ENCODE measurements at places on chromosomes 1 and 21.

DNA sequence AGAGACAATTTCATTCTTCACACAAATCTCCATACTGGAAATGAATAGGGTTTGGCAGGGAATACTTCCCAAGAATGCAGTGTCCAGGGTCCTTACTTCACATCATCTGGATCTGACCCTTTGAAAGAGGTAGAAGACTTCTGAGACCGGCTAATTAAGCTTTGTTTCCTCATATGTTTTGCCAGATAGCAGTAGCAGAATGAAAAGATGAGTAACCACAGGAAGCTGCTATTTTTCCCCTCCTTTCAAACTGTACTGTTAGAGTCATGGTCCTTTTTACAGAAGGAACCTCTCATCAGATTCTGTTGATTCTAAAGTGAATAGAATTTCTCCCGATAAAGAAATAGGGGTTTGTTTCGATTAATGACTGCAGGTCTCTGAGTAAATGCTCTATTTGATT, 1.4 kb upstream of the OLFML3 start:
- no peak for DNase-seq

DNA sequence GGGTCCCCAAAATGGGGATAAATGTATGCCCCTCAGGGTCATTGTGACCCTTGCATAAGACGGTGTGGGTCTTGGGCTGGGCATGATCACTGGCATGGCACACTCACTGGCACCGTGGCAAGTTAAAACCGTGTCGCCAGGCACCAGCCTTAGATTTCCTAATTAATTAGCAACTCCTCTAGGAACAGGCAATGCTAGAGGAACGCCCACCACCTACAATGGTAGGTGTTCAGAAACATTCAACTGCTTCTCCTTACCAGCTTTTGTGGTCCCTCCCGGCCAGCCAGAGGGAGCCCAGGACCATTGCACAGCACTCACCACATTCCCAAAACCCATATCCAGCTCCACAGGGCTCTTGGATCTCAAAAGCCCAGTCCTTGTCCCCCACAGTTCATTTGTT, 36.4 kb downstream of the EPHA2 start:
- DNase-seq, result no peak

DNA sequence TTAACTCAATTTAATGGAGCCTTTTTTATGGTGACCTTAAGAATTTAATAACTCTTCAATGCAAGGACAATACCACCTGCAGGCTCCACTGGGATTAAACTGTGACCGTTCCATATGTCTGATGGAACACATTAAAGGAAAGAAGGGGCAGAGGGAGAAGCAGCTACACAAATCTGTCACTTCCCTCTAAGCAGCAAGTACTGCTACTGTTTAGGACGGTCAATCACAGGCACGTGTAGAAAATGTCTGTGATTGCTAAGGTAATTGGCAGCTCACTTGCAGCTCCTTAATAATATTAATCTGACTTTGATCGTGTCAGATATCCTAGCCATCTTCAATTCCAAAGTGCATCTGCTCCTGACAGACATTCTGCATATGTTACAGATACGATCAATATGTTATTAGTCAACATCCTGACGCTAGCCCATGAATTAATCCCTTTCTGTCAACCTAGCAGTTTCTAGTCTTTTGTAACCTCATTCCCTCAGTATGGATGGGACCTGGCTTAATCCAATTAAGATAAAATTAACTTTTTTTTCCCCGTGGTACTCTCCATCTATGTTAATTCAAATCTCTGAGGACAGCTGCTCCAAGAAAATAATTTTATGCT, 1012.4 kb downstream of the AMY1C start:
- DNase-seq, result no peak

DNA sequence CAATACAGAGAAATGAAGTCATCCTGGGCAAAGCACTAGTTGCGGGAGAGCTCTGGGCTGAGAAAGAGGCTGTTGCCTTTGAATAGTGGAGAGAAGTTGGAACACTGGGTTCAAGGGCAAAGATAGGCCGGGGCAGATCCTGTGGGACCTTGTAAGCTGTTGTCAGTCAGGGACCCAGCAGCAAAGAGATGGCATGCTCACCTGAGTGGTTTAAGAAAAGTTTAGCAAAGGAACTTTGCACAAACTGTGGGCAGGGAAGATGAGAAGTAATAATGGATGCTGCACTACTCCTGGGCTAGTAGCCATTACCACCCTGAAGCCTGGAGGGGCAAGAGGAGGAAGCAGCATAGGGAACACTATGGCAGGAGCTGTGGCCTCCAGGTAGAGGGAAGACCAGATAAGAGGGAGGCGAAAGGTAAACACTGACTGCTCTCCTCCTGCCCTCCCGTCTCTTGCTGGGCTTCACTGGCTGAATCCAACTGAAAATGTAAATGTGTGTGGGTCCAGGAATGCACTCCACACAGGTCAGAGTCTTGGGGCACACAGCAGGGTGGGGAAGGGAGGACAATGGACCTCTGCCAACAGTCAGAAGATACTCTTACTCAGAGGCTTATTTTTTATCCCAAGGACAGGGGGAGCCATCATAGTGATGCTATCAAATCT, 129.2 kb downstream of the PLPP3 start:
- DNase-seq, result no peak

- no peak for DNase-seq
Measured at GRCh38 chr1:205270764-205271163, 43.0 kb downstream of the TMCC2 start.

DNA sequence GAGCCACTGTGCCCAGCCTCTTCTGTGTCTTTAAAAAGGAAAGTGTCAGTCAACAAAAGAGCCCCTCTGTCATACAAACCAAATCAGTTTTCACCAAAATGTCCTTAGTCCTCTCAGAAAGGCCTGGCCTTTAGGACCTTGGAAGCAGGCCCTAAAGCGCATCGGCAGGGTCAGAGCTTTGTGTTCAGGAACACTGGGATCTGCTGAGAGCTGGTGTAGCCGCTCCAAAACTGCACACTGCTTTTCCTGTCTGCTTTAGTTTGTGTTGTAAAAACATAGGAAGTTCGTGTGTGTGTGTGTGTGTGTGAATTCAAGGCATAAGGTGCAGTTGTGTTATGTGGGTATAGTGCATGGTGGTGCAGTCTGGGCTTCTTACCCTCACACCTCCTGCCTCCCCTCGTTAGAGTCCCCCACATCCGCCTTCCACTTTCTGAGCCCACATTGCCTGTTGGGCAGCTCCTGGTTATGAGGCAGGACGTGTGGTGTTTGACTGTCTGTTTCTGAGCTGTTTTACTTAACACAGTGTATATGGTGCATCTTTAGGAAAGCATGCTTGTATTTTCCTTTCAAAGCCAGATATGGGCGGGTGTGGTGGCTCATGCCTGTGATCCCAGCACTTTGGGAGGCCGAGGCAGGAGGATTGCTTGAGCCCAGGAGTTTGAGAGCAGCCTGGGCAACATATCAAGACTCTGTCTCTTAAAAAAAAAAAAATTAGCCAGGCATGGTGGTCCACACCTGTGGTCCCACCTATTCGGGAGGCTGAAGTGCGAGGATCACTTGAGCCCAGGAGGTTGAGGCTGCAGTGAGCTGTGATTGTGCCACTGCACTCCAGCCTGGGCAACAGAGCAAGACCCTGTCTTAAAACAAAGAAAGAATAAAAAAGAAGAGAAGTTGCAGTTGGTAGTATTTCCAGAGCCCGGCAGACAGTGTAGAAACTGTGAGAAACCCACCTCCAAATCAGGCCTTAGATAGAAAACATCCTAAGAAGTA, 12.4 kb downstream of the IBA57 start:
- DNase-seq, result no peak

- no peak for DNase-seq
Measured at GRCh38 chr1:68600049-68600661, 103.3 kb upstream of the DEPDC1 start.

- DNase-seq, result no peak
Measured at GRCh38 chr1:204102739-204103430, 30.0 kb downstream of the SOX13 start.

DNA sequence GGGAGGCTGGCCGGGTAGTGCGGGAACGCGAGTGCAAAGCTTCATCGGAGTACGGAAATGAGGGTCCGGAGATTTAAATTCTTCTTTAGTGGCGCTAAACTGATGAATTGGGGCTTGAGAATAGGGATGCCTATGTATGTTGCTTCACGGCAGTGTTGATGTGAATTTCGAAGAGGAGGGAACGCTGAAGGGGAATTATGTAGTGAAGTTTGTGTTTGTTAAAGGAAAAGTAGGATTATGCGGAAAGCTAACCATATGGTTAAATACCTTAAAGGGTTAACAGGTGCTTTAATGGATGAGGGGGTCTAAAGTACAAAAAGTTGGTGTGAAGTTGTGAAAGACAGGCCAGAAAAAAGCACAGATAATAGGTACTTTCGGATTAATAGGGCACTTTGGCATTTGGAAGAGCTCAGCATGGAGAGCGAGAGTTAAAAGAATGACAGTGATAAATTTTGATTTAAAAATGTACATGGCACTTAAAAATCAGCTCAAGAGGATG, 1.4 kb downstream of the HS2ST1 start:
- DNase-seq, result no peak

- no peak for DNase-seq
Measured at GRCh38 chr1:44534771-44535170, 129.7 kb downstream of the RNF220 start.

- DNase-seq, result no peak
Measured at GRCh38 chr1:215045698-215046308, 36.7 kb upstream of the KCNK2 start.

GRCh38 chr1:170498876-170499275, 33.1 kb upstream of the GORAB start:
- DNase-seq, result no peak

GRCh38 chr1:204931313-204931712, 60.7 kb downstream of the NFASC start:
- DNase-seq, result no peak

- DNase-seq, result no peak
Measured at GRCh38 chr1:152932170-152932811, 14.7 kb upstream of the SPRR5 start.

GRCh38 chr1:230083746-230084407, 16.8 kb downstream of the GALNT2 start:
- DNase-seq, result no peak

GRCh38 chr1:155207806-155208540, at the start of gene THBS3:
THBS3 (minus strand) TSS chr1:155207897; CDS start chr1:155207876, 21 bp downstream.
- no peak for DNase-seq

GRCh38 chr1:153478692-153479618, 18.5 kb upstream of the S100A7 start:
- DNase-seq, result no peak

DNA sequence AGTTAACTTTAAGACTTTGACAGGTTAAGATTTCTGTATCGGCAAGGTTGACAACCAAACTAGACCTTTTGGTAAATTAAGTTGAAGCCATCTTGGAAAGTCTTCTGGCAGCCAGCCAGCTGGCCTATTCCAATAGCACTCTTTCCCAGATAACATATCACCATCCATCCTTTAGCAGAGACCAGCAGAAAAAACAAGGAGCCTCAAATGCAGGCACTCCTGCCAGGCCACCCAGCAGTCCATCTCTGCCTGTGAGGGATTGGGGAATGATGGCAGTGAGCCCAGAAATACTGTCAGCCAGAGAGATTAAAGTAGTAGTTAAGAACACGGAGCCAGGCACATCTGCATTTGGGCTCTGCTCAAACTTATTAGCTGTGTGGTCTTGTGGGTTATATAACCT, 19.4 kb downstream of the ZBTB40 start:
- no peak for DNase-seq

DNA sequence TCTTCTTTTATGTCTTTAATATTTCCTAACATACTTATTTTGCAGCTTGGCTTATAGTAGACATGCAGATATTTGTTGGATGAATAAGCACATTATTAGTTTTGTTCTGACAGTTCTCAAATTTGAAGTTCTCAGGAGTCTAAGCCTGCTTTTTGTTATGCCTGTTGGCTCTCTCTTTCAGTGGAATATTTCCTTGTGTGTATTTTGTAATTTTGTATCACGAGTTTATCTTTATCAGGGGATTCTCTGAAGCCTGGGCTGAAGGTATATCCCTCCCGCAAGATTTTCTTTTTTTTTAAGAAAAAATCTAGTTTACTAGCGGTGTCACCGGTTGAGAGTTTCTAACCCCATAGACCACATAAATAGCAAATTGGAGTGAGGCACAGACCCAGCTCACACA, 105.9 kb downstream of the RGL1 start:
- DNase-seq, result no peak

DNA sequence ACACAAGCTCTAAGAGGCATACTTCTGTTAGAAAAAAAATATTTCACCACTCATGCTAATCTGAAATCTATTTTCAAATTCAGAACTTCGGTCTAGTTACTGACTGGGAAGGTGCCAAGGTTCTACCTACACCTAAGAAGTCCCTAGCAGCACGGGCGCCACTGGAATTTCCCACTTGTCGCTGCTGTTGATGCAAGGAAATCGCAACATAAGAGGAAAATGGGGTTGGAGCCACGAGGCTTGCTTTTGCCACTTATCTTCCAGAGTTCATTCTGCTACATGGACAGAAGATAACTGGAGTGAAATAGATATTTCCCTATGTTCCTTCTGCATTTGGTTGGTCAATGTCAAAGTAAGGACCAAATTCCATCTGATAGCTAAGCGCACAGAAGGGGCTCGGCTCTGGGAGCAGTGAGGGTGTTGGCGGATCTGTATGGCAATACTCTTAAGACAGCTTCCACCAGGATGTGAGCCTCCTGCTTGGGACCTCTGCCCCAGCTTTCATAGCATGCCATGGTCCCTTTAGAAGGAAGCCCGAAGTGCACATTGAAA, 47.2 kb downstream of the RCAN1 start:
- DNase-seq, result no peak

DNA sequence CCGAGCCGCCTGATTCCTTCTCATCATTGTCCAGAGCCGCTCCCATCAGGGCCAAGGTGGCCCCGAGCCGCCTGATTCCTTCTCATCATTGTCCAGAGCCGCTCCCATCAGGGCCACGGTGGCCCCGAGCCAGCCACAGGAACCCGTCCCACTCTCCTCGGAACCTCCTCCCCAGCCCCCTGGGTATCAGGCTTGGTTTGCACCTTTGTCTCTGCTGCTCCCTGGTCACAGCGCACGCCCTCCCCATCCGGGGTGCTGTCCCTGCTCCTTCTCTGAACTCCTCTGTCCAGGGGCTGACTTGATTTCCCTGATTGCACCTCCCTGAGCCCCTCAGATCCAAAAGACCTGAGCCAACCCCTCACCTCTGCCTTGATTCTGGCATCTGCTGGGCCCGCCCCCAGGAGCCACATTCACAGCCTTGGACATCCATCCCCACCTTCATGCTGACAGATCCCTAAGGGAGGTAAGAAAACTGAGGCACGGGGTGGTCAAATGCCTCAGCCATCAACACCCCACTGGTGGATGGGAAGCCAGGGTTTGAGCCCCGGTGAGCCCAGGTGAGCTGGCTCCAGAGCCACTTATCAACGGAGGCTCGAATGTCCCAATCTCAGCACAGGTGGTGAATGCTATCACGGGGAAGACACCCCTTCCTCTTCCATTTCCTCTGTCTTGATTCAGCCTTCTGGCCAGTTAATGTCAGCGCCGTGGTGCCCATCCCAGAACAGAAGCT, 25.6 kb upstream of the COL18A1 start:
- DNase-seq, result no peak

Data from stimulated activated CD4-positive, alpha-beta T cell treated with anti-CD3 and anti-CD28 coated beads, Interleukin-12 subunit alpha, Interleukin-12 subunit beta, amount 100 ng/mL, for 48 hours (primary cell).